HFF-Myc (cell line): ENCODE measurements at places on chromosomes 3 and 15.

DNA sequence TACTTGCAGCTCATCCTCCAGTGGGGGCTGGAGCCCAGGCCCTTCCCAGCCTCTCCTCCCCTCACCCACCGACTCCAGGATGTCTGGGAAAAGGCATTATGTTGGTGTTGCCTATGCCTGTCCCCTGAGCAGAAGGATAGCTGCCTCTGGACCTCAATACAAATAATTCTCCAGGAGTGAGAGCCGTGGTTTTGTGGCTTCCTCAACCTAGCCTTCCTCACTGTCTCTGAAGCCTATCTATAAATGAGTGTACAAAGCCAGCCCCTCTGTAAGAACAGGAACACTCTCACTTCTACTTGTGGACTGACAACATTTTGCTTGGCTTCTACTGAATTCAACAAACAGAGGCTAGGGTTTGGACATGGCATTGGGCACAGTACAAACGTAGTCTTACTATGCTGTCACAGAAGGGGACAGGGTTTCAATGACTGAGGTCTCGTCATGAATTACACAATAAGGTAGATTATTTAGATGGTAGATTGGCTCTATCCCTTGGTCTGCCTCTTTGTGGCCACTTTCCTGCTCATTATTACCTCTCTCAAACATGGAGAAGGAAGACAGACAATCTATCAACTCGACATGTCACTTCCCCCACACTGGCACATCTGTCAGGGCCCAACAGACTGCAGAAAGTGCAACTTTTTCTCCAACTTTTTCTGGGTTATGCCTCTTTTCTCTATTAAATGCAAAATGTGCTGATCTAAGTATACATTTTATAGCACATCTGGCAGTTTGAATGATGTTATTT, 82.8 kb upstream of the MEX3B start:
- DNase-seq = no peak

- no peak for DNase-seq
These were observed 612.2 kb upstream of the EPHA6 start for GRCh38 chr3:96202181-96202580.

DNA sequence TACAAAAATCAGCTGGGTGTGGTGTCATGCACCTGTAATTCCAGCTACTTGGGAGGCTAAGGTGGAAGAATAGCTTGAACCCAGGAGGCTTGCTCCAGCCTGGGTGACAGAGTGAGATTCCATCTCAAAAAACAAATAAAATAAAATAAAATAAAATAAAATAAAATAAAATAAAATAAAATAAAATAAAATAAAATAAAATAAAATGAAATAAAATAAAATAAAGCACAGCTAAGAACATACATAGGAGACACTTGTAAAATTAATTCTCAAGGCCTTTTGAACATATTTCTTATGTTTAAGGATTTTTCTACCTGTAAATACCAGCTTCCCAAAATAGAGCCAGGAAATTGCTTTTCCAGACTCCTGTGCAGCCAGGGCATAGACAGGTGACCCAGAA, 703.0 kb downstream of the ZPLD1 start:
- no peak for DNase-seq

- DNase-seq = peak; percentile 69
These were observed 73.0 kb downstream of the FILIP1L start for GRCh38 chr3:100041328-100041749.

DNA sequence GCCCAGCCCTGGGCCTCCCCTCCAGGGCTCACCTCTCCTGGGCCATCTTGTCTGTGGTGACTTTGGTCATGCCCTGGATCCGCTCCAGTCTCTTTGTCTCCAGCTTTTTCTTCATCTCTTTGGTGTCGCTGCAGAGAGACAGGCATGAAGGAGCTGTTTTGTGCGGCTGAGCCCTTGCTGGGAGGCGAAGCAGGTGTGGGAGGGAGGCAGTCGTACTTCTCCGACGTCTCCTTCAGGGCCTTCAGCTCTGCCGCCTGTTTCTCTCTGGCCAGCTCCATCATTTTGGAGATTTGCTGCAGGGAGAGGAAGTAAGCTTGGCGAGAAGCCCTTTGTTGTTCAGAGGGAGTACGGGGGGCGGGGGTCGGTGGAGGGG, 7.7 kb upstream of the ANKRD63 start:
- DNase-seq = no peak

- DNase-seq = no peak
These were observed 68.1 kb upstream of the ABI3BP start for GRCh38 chr3:101061312-101061711.

DNA sequence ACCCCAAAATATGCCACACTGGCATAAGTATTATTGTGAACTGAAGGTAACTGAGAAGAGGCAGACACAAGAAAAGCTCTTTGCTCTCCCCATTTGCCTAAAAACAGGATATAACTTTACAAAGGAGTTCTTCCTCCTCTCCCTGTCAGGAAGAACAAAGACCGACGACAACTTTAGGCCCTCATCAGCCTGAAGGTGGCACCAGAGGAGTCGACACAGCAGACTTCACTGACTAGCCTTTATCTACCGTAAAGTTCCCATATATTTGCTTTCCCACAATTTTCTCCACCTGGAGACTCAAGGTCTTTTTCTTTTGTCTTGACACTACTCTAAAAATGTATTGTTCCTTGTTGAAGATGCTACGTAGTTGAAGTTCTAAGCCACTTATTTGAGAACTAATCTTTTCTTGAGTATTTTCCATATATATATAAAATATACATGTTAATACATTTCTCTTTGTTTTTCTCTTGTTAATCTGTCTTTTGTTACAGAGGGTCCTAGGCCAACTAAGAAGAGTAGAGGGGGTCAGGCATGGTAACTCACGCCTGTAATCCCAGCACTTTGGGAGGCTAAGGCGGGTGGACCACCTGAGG, 16.2 kb upstream of the XIRP1 start:
- DNase-seq = peak; percentile 37
